ENCODE measurements at places on chromosomes 5 and 9. TPM values are rescaled to one million over a fixed set of nuclear protein-coding genes. Genes with fewer than 3 reads are reported as not detected.

GRCh38 chr5:94544031-94544650, 74.3 kb downstream of the KIAA0825 start:
- no peak for DNase-seq

- peak; percentile 97 for DNase-seq
These were observed at the start of gene ELP1 for GRCh38 chr9:108933718-108934322. TSS of gene ELP1 (minus strand) at chr9:108934124. CDS start at chr9:108931146, 2,978 bp downstream.

GPR151 gene
- not detected for total RNA-seq

DNA sequence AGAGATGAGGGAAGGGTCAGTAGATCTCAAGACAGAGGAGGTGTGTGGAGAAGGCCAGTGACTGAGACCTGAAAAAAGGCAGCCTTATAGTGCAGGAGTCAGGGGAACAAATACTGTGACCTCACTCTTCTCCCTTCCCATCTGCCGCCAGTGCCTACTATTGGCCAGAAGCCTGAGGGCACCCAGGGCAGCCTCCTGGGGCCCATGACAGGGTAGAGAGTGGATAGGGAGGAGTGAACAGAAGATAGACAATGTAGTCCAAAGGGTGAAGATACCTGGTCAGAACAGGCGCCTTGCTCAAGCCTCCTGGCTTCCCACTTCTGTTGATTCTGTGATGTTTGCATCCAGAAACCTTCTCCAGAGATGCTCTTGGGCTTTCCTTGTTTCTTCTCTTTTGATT, 196.7 kb downstream of the PBX3 start:
- no peak for DNase-seq

PNPLA7 gene
- total RNA-seq, result 9.8 TPM

GRAMD2B gene
- 29.3 TPM for total RNA-seq

NUDT12 gene
- total RNA-seq, result 10.4 TPM

GRCh38 chr5:140168371-140168770, 6.6 kb upstream of the CYSTM1 start:
- no peak for DNase-seq

NUTM2G gene
- total RNA-seq, result not detected

DNA sequence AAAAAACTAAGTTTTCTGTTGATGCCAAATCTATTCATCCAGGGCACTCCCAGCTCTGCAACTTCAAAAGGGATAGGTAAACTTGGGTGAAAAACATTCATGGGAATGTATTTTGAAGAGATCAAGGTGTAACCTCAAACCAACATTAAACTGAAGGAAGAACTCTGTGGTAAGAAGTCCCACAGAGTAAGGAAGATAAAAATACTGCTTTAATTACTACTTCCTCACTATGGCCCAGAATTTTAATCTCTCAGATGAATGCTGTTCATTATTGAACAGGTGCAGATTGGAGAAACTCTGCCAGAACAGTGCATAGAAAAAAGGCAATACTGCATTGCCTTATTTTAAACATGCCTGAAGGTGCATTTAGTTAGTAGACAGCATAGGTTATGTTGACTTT, 37.6 kb upstream of the ANXA1 start:
- no peak for DNase-seq

DNA sequence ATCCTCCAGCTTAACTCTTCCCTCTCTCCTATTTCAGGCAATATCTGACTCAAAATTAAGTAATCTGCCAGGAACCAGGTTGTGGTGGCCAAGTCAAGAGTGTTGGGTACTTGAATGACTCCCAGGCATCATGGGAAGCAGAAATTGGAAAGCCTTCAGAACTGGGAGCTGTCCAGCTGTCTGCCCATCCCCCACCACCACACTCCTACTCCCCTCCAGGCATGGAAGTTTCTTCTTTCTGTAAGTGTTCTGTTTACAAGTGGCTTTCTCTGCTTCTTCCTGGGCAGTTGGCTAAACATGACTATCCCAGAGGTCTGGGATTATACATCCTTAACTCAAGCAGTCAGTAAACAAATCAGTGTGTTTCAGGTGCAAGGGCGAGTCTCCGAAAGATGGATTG, 14.6 kb upstream of the PBX3 start:
- DNase-seq, result no peak

GPR21 gene
- 0.49 TPM for total RNA-seq

GRCh38 chr5:14265570-14265969, 122.4 kb downstream of the TRIO start:
- no peak for DNase-seq

GFI1B gene
- total RNA-seq, result 0.43 TPM

VLDLR gene
- total RNA-seq, result 134 TPM

GRCh38 chr5:54837093-54837492, 148.3 kb downstream of the ESM1 start:
- no peak for DNase-seq

TTF1 gene
- 17.2 TPM for total RNA-seq

- peak; percentile 74 for DNase-seq
These were observed 21.0 kb upstream of the PPP2CA start for GRCh38 chr5:134246771-134247427.

MRPS30 gene
- total RNA-seq, result 71.9 TPM

DNA sequence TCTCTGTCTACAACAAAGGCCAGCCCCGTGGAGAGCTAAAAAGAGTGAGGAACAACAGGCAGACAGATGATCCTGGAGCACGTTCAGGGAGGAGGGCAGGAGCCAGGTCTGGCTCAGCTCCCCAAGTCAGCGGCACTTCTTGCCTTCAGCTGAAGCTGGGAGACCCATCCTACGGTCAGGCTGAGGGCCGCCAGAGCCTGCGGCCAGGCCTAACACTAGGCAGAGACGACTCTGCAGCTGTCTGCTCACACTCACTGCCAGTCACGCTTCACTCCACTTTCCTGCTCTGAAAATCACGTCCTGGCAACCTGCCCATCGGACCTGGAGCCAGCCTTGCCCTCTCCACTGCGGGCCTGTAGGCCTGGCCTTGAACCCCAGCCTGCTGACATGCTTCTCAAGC, 160.9 kb upstream of the LHFPL2 start:
- peak; percentile 70 for DNase-seq

PJA2 gene
- 70.5 TPM for total RNA-seq

CDKN2B gene
- 3.0 TPM for total RNA-seq

DNA sequence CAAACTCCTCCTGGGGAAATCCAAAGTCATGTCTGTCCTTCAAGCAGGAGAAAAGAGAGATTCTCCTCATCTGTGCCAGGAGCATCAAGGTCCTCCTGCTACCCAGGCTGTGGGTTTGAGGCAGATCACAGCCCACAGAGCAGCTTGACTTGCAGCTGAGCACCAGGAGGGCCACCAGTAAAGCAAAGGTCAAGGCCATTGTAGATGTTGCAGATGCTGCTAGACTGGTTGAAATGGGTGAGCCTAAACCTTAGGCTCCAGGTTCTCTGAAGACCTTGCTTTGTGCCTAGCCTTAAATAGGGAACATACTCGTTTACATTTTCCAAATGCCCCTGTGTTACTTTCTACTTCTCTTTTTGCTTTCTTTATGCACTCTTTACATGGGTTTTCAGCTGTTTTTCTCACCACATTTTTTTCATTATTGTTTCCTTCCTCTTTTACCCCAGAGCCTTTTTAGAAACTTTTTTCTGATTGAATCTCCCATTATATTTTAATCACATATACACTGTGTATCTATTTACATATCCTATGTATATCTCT, at the start of gene IFNA2:
Gene IFNA2 (minus strand): TSS at position 268 of the 540 bp plus-strand sequence. CDS start 69 bp downstream, at position 199.
- DNase-seq, result no peak

PDE6A gene
- total RNA-seq, result 0.05 TPM

CA9 gene
- 0.30 TPM for total RNA-seq

DNA sequence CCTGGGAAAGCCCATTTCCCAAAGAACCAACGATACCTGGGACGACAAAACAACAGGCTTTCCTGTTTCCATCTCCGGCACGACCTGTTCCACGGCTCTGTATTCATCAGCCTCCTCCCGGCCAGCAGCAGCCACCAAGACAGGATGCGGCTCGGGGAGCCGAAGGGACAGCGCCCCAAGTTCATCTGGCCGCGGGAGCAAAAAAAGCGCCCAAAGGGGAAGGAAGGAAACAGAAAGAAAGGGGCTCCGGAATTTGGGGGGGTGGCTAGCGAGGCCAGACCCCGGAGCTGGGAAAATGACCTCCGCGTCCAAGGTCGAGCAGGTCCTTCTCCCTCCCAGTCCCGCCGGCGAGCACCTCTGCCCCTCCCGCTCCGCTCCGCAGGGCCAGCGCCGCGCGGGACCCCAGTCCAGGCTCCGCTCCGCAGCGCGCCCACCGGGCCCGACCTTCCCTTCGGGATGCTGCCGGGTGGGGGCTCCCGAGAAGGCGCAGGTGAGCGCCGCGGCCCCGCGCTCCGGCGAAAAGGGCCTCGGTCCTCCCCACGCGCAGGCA, 608 bp downstream of the ELOVL7 start:
- no peak for DNase-seq

CER1 gene
- total RNA-seq, result not detected

ZNF608 gene
- 9.3 TPM for total RNA-seq

- DNase-seq, result no peak
These were observed 14.0 kb downstream of the MCC start for GRCh38 chr5:113474100-113474728.

GRCh38 chr9:20054734-20055133, 265.9 kb upstream of the SLC24A2 start:
- DNase-seq, result no peak

DNA sequence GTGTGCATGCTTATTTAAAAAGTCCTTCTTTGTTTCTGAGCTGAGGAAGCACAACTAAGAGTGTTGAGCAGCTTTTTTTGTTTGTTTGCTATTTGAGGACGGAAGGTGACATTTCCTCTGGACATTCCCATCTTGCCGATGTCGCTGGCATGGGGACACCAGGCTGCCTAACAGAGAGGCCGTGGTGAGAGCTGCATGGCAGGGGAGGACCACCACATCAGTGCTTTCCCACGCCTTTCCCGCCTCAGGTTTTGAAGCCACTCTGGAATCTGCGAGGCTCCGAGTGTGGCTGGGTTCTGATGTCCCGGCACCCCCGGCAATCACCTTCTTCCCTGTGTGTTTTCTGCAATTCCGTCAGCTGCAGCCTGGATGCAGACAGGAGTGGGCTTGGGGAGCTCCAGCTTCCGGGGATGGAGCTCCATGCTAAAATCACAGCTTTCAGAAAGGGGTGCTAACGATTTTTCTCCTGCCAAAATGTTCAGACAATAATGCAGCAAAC, 259.8 kb upstream of the IRX4 start:
- no peak for DNase-seq

DNA sequence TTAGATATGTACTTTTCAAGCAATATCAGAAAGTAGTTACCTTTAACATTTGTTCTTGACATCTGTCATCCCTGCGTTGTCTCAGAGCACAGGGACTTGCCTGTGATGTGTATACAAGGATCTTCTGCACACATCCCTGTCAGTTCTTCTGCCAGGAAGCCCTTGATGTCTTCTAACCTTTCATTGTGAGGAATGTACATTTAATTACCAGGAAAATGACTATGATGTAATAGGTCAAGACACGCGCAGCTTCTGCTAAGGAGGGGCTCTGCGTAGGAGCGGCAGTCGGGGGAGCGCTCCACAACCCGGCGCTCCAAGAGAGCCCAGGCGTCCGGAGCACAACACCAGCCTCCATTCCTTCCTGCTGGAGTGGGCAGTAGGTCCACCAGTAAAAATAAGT, 119.7 kb downstream of the IRX2 start:
- DNase-seq, result no peak

RACK1 gene
- total RNA-seq, result 693 TPM

DNA sequence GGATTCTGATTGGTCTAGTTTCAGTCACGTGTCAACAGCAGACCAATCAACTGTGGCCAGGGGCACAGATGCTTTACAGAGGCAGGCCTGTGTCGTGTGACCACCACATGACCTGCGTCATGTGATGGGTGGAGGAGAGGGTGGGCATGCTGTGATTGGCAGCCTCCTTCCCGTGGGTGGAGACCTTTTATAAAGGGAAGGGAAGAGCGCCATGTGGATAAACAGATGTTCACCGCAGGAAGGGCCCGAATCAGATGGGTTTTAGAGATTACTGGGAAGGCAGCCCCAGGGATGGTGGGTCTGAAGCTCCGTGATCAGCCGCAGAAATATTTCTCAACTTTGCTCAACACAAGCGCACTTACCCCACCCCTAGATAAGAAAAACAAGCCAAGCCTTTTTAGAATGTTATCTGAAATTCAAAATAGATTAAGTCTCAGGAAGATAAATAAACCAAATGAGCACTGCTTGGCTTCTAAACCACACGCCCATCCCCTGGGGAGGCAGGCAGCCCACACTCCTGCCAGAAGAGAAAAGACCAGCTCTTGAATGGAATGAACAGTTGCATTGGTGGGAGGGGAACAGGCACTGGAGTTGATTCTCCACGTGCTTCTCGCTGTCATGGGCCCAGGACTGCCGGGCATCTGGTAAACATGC, 43.6 kb downstream of the ROPN1L start:
- DNase-seq, result peak; percentile 77

DNA sequence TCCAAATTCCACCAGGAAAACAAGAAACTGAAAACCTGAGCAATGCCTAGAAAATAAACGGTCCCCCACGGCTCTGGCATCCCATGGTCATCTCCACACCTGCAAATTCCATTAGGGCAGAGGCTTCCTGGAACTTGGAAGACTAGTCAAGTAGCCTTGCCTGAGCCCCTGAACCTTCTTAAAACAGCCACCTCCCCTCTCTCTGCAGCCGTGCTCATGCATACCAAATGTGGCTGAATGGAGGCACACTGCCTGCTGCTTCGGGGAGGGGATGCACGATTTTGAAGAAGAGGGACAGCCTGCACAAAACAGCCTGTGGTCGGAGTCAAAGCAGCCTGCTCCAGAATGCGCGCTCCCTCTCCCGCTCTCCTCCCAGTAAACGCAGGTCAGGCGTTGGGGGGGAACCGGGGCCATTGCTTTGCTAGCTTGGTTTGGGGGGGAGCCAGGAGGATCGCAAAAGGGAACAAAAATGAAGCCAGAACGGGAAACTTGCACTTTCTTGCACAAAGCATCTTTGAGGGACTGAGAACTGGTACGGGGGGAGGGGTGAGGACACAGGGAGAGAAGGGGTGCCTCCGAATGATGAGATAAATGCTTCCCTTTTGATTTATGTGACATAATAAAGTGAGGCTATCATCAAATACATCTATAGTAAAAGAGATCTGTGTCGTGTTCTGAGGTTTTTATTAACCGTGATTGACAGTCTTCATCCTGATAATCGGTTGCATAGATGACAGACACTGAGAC, at the start of gene TRPM3:
Gene TRPM3 (minus strand): TSS at position 347 of the 747 bp plus-strand sequence. CDS start 267 bp downstream, at position 80.
- DNase-seq, result no peak

GRCh38 chr9:103430469-103430868, 435.3 kb downstream of the CYLC2 start:
- no peak for DNase-seq

DNA sequence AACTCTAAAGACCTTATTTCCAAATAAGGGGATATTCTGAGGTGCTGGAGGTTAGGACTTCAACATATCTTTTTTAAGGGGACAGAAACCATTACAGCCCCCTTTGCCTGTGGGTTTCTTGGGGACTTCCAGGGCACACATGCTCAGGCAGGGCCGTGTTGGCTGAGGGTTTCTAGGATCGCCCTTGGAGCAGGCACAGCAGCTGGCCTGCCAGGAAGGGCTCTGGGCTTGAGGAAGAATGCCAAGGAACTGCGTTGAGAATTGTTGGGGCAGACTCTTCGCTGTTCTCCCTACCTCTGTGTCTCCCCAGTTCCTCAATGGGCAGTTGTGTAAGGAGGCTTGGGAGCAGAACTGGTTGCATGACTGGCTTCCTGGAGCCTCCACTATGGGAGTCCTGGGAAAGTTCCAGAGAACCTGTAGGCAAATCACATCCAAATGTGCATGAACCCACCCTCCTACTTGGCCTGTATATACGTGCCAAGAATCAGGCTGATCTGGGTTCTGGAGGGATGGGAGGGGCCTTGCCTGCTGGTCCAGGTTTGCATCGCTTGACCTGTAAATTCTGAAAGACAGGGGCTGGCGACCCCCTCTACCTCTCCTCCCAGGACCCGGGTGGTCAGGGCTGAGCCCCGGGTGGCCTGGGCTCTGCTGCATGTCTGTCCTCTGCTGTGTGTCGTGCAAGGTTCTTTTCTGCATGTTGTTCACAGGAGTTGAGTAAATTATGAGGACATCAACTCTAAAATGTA, 65.5 kb downstream of the HSPA4 start:
- no peak for DNase-seq

SPAG8 gene
- 2.1 TPM for total RNA-seq

SLCO6A1 gene
- not detected for total RNA-seq

SPINK6 gene
- not detected for total RNA-seq
